ENCODE measurements at places on chromosomes 2 and 18.

GRCh38 chr18:67276638-67277037 is 239.9 kb downstream of the DSEL start:
- DNase-seq, result no peak

GRCh38 chr2:223523551-223524001 is 78.6 kb downstream of the SCG2 start:
- DNase-seq, result no peak

DNA sequence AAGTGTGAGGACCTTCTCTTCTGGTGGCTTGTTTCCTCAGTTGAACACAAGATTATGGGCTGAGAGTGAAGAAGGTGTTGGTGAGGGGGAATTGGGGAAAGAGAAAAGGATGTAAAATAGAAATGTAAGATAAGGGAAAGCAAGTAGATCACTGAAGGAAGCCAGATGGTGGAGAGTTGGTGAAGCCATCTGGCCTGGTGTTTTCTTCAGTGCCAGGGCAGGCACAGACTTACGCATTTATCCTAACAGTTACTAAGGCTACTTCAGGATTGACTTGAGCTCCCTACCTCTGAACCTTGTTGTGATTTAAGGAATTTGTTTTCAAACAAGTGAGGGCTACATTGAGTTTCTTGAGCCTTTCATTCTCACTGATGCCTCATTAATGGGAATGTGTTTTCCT is 113.8 kb downstream of the GALNT1 start:
- no peak for DNase-seq

DNA sequence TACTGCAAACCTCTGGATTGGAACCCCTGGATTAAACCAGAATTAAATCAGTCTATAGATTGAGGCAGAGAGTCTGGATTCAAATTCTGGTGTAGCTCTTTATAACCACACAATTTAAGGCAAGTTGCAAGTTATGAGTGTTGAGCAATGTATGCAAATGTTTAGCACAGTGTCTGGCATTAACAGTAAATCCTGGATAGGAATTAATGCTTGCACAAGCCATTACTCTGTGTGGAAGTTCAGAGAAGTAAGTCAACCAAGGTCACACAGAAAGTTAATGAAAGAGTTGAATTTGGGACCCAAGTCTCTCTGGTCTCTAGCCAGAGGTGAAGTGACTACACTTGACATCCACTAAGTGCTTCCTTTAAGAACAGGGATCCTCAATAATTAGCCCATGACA is 2.0 kb upstream of the MARCO start:
- DNase-seq, result no peak

DNA sequence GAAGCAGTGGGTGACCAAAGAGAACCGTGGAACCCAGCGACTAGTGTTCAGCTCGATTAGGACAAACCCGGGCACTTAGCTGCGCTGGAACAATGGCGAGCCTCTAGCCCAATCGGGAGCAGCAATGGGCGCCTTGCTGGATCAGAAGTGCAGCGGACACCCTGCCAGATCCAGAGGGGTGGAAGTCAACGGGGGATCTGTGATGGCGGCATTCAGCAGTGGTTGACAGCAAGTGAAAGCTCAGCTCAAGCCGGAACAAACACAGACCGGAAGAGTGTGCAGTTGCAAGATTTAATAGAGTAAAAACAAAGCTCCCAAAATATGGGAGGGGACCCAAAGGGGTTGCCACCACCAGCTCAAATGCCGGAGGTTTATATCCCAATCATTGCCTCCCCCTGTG is 478.7 kb upstream of the REG3G start:
- DNase-seq, result no peak

DNA sequence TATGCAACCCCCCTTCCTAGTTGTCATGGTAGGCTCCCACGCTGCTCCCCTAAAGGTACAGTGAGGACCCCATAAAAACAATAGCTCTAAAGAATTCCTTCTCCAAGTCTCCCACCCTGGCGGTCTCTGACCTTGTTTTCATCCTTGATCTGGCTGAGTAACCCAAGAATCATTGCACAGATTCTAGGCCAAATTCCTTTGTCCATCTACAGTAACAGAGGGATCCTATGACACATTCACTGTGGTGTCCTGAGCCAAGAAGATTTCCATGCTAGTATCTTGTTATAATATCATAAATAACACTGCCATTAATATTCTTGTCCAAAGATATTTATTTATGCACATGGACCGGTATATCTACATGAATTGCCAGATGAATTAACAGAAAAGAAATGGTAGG is 240.2 kb downstream of the CYP26B1 start:
- no peak for DNase-seq

DNA sequence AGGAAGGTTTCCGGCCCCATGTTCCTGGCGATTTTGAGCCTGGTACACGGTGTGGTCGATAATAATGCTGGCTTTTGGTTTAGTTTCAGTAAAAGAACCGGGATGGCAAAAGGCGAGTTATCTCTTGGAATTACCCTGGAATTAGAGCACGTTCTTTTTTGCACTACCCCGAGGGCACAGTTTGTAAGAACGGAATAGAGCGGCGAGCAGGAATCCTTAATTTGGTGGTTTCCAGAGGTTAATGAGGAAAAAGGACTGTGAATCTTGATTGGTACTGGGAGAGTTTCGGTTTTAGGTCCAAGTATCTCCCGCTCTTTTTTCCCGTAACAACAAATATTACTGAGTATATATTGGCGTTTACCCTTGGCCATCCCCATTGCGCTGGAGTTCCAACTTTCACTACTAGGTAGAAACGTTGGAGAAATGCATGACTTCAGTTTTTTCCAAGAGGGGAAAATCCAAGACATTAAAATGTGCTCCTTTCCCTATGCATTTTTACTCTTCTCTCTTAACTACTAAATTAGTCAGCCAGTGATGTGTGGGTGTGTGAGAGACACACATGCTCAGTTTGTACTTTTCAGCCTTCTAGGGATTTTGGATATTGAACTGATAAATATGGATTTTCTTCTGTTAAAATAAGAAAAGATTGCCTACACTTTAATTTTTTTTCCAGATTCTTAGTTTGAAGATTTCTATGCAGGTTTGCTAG is 160.8 kb downstream of the AGPS start:
- no peak for DNase-seq
